ENCODE measurements at places on chromosomes 12 and 14.

DNA sequence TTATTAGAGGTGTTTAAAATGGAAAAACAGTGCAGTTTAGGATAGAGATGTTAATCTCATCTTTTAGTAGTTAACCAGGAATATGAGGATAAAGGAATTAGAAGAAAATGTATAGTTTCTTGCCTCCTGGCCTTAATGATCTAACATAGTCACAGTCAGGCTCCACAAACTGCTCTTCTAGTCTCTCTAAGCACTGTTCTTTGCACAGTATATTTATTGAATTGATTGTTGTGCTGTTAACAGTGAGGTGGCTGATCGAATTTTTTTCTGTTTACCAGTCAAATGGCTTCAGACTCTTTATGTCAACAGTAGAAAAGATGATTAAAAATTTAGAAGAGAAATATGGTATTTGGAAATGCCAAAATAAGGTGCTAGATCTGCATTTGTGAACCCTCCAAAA is 37.8 kb downstream of the ATF7IP start:
- DNase-seq, result no peak

DNA sequence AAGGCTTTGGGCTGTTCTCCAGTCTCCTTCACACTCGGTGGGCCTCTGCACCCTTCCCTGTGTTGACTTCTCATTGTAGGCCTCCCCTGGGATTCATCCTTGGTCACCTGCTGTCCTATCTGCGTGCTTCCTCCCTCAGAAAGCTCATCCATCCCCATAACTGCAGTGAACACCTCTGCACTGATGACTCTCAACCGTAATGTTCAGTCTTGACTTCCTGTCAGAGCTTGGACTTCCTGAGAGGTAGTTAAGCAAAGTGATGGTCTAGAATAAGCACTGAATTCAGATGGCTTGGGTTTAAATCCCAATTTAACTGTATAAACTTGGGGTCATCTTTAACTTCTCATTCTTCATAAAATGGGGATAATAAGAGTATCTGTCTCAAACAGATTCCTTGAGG is 13.6 kb upstream of the MDM1 start:
- DNase-seq, result no peak

- no peak for DNase-seq
Observed at GRCh38 chr14:69673578-69674305, 62.3 kb downstream of the SUSD6 start.

GRCh38 chr14:30657050-30657449 is 34.9 kb downstream of the SCFD1 start:
- DNase-seq, result no peak

GRCh38 chr12:108709697-108710096 is 21.6 kb downstream of the CORO1C start:
- DNase-seq, result no peak

GRCh38 chr12:123763093-123763492 is 992 bp downstream of the DNAH10 start:
- DNase-seq, result no peak

DNA sequence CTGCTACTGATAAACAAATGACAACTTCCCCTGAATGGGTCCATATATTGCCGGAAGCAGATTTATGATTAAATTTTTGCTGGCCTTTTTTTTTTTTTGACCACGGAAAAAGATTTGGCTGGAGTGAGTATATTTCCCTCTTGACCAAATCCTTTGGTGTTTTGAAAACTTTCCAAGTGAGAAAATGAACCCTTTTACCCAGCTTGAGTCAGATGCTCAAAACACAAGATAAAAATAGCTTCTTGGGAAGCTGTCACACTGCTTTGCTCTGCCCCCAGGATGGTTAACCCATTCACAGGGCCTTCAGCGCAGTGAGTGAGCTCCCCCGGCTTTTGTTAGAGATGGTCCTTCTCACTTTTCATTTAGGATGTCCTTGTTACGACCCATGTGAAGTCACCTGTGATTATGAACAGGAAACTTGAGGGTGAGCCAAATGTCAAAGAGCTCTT is 224.3 kb downstream of the PELI2 start:
- DNase-seq, result peak; percentile 75

DNA sequence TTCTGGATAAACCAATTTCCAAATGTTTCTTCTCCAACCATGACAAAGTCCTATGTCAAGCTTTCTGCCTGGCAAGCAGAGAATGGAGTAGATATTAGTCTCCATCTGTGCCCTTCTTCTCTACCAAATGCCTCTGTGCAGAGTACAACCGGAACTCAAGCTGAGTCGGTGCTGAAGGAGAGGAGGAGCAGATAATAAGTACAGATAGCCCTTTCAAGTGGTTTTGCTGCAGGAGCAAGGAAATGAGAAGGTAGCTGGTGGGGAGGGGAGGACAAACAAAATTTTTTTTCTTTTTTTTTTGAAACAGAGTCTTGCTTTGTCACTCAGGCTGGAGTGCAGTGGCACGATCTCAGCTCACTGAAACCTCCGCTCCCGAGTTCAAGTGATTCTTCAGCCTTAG is 14.2 kb upstream of the HELB start:
- DNase-seq, result no peak

DNA sequence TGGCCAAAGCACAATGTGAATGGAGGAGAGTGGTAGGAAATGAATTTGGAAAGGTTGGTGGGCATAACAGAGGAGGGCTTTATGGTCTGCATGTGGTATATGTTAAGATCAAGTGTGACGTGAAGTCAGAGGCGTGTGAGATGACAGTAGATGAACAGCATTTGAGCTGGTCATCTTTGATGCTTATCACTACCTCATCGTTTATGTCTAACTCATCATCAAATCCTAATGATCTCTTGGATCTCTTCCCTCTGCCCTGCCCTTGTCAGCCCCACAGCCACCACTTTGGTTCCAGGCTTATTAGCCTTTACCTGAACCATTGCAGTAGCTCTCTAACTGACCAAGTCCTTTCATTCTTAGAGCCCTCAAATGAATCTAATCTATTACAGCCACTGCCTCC is 132.5 kb downstream of the LLPH start:
- DNase-seq, result no peak

DNA sequence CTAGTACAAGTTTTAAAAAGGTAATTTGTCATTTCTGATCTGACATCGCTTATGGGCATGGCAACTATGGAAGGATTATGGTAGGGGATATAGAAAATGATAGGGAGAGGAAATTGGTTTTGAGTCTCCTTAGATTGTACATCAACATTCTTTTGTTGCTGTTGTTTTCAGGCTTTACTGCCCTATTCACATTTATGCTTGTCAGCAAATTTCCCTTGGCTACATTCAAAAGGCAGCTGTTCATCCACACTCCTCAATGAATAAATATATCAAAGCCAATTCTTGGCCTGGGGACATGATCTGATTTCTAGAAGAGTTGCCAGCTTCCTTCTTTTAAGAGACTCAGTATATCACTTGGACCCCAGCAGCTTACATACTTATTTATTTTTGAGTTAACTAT is 283.4 kb downstream of the CEP128 start:
- DNase-seq, result no peak

GRCh38 chr12:122969676-122970075 is 3.4 kb upstream of the ABCB9 start:
- DNase-seq, result no peak

- DNase-seq, result no peak
Observed at GRCh38 chr12:1842905-1843640, 22.7 kb downstream of the LRTM2 start.

DNA sequence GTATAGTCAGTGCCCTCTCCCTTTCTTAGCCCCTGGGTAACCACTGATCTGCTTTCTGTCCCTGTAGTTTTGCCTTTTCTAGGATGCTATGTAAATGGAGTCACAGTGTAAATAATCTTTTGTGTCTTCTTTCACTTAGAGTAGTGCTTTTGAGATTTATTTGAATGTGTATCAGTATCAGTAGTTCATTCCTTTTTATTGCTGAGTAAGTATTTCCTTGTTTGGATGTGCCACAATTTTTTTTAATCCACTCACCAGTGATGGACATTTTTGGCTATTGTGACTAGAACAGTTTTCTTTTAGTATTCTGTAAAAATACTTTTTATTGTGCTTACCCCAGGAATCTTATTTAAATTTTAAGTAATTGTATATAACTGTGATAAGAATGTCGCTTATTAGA is 3.4 kb downstream of the MARK3 start:
- DNase-seq, result no peak

GRCh38 chr12:7035463-7035862 is 17.2 kb upstream of the LPCAT3 start:
- DNase-seq, result no peak

GRCh38 chr12:127594351-127594970 is 672.5 kb upstream of the TMEM132C start:
- DNase-seq, result no peak

GRCh38 chr14:65471038-65471878 is 58.7 kb downstream of the FUT8 start:
- no peak for DNase-seq

DNA sequence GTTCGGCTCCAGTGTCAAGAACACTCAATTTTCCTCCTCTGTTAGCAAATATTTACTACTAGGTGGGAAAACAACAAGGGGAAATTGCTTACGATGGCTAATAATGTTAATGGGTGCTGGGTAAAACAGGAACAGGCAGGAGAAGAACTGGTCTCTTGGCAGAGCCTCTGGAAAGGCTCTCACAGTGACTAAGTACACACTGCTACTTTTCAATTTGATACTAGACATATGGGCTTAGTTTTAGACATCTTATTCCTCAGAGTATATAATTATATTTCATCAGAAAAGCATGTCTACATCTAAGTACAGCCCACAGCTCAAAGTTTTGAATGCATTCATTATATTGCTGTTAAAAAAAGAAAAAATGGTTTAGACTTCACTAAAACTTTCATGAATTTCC is 65.4 kb upstream of the SAV1 start:
- no peak for DNase-seq

- DNase-seq, result no peak
Observed at GRCh38 chr14:71709987-71710386, 222.2 kb upstream of the RGS6 start.

GRCh38 chr12:57372233-57372632 is 58.6 kb downstream of the R3HDM2 start:
- no peak for DNase-seq

DNA sequence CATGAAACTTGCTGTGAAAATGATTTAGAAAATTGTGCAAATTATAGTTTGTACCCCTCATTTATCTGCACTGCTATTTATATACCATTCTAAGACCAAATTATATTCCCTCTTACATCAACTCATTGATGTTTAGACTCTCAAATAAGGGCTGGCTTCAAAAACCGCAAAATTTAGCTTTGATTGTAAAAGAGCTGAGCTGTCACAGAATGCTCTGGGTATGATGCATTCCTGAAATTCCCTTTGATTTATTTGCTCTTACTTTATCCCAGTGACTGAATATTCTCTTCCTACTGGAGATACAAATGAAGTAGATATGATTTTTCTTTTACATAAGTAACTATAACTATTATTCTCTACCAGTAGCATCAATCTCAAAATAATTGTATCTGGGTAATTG is 78.0 kb upstream of the TMTC2 start:
- no peak for DNase-seq

DNA sequence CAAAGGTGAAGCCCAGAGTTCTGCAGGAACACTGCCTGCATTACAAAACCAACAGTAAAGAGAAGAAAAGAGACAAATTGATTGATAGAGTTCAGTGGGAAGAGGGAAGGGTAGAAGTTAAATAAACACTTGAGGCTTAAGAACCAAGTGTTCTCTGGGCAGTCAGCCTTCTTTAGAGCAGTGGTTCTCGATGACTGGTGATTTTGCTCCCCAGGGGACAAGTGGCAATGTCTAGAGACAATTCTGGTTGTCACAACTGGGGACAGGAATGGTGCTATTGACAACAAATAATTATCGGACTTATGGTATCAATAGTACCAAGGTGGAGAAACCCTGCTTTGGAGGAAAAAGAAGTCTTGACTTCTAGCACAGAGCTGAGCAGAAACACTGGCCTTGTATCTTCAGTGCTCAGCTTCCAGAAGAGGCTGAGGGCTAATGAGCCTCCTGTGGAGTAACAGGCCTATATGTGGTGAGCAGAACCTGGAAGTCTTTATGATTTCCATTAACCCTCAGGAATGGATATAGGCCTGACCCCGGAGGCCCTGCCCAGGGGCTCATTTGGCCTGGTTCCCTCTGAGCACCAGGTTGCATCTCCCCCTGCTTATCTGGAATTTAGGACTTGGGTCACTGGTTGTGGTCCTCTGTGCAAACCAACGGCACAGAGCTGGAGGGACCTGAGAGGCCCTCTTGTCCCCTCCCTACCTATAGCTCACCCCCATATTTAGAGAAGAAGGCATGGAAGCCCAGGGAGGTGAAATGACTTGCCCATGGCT is 204.6 kb upstream of the PWP1 start:
- no peak for DNase-seq

- no peak for DNase-seq
Observed at GRCh38 chr12:19596434-19597166, 157.3 kb downstream of the AEBP2 start.

- no peak for DNase-seq
Observed at GRCh38 chr14:24879661-24880386, 170.1 kb downstream of the STXBP6 start.

DNA sequence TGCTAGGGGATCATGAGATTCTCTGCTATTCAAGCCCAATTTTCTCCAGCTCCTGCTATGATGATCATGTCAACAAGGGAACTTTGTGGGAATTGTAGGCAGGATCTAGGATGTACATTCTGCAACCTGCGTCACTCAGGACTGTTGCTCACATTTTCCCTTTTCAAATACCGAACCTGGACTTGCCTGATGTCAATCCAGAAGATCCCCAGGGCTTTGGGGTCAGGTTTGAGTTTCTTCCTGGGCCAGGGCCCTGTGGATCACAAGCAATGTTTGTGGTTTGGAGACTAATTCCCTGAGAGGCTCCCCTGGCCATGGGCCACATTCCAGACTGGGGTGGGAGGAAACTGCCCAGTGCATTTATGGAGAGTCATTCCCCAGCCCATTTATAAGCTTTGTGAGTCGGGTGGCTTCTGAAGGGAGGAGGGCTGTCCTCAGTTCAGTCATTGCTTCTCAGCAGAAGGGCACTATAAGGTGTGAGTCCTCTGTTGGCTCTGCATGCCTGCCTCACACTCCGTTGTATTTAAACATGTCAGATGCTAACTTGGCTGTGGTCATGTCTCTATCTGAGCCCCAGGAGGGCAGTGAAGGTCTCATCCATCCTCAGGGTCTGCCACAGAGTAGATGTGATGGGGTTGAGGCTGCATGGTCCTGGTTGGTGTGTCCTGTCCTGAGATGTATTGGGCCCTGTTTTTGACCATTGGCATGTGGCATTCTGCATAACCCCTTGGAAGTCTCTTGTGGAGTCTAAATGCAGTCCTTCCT is 6.5 kb downstream of the KRT86 start:
- DNase-seq, result peak; percentile 97

- DNase-seq, result no peak
Observed at GRCh38 chr12:85657836-85658630, 178.2 kb downstream of the RASSF9 start.

DNA sequence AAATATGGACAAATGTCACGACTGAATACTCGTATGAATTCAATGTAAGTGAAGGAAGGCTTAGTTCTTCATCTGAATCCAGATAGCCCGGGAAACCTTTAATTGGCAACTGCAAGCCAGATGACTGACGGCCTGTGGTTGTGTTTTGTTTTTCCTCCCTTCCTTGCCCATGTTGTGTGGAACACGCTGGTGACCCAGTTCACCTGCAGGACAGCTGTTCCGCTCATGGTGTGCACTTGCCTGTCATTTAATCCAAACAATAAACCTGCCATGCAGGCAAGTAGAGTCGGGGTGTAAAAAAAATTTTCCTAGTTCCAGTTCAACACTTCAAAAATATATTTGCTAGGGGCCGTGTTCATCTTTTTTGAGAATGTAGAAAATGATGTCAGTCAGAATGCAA is 88.0 kb downstream of the TMEM132D start:
- no peak for DNase-seq
